ENCODE measurements at places on chromosomes 6 and 20.

DNA sequence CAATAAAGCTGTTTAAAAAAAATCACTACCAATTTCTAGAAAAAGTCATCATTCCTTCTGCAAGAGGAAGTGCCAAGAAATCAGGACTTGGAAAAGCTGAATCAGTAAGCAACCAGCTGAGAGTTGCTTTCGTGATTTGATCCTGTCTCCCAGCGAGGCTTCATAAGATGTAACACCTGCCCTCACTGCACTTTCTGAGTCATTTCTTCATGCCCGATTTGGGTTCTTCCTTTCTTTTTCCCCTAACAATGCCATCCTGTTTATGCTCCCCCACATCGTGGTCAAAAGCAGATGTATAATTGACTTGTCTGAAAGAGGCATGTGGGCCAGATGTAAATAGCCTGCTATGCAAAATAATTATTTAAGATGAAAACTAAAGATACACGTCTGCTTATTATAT lies 52.1 kb downstream of the RIPOR2 start:
- no peak for DNase-seq

GRCh38 chr6:122647765-122648164 lies 37.6 kb downstream of the PKIB start:
- no peak for DNase-seq

GRCh38 chr6:44113414-44113813 lies 13.8 kb downstream of the MRPL14 start:
- no peak for DNase-seq

DNA sequence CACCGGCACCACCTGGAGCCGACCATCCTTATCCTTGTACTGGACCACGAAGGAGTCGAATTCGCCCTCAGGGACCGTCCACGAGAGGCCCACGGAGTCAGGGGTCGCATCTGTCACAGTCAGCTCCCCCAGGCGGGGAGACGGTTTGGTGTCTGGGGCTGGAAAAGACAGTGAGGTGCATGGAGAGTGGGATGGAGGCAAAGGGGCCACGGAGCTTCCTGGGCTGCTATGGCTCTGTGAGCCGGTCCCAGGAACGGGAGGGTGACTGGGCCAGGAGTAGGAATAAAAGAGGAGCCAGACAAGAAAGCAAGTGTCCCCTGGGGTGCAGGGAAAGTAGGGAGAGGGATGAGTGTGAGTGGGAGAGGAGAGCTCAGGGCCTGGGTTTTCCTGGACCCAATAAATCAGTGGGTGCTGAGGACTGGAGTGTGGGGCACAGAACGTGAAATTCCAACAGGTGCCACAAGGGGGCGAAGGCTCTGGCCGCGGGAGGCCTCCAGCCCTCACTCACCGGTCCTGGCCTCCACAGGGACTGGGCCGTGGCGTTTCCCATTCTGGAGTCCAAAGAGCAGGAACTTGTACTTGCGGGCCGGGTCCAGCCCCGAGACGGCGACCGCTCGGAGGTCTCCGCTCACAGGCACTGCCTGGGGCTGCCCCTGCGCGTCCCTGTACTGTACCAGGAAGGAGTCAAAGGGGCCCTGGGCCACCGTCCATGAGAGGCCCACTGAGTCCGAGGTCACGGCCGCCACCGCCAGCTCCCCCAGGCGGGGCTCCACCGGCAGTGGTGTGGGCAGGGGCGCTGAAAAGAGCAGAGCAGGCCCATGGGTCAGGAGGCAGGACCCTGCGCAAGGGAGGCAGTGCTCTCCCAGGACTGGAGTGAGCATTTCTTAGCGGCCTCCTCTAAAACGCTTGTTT lies 9.9 kb downstream of the CYP21A2 start:
- no peak for DNase-seq

DNA sequence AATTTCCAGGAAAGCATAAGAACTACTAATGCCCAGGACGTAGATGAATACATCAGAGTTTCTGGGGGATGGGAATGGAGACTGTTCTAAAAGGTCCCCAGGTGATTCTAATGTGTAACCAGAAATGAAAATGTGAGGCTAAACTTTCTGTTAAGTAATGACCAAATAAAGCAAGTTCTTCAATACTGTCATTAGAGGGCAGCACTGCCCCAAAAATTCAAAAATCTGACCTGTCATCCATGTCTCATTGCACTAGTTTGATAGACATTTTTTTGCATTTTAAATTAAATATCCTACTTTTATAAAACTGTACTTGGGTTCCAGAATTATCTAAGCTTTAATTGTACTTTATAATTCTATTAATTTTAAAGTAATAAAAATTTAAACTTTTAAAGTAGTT lies 94.9 kb downstream of the RFX6 start:
- peak; percentile 5 for DNase-seq

GRCh38 chr6:105793130-105793529 lies 293.0 kb upstream of the PRDM1 start:
- DNase-seq = no peak

- no peak for DNase-seq
Observed at GRCh38 chr20:59729506-59729905, 125.2 kb downstream of the PHACTR3 start.

DNA sequence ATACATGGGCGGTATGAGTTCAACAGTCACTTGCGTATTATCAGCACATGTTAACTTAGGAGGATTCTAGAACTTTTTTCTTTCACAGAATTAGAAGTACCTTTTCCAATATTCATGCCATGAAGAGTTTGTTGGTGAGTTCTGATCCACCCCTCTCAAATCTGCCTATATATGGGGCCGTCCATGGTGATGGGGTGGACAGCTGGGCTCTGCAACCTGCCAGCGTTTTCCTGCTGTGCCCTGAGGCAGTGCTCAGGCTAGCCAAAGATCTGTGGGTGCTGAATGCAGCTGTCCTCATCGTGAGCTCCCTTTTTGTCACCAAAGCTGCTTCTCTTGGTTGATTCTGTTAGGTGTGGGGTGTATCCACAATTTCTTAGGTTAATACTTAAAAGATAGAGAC lies 88.7 kb downstream of the THBS2 start:
- no peak for DNase-seq

DNA sequence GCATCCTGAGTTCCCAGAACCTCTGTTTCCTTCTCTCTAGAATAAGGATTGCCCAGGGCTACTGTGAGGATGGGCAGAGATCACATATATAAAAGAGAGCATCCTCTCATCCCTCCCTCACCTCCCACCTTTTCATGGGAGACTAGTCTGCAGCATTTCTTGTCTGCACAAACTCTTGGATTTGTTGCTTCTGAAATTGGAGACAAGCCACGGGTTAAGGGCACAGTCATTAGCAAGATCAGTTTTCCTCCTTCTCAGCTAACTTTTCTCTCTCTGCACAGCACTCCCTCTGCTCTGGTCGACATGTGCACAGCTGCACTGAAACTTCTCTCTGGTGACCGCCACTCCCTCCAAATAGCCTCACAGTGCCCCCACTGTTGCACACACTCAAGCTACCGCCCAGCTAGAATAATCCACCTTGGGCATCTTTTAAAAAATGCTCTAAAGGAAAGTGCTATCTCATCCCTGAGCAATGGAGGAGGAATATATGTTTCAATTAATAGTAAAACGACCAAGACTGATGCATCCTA lies 50.9 kb upstream of the DUSP22 start:
- no peak for DNase-seq

DNA sequence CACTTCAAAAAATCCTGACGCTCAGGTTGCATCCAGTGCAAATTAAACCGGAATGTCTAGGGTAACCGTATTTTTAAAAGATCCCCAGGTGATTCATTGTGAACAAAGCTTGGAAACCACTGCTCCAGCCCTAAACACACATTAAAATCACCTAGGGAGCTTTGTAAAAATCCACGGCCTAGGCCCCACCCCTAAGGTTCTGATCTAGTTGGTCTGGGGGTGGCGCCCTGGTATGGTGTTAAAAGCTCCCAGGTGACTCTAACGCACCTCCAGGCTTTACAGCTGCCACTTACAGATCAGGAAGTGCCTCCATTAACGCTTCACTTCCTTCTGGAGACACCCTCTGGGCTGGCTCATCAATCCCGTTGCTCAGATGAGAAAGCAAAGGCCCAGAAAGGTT lies 92.2 kb downstream of the GRM4 start:
- peak; percentile 70 for DNase-seq

DNA sequence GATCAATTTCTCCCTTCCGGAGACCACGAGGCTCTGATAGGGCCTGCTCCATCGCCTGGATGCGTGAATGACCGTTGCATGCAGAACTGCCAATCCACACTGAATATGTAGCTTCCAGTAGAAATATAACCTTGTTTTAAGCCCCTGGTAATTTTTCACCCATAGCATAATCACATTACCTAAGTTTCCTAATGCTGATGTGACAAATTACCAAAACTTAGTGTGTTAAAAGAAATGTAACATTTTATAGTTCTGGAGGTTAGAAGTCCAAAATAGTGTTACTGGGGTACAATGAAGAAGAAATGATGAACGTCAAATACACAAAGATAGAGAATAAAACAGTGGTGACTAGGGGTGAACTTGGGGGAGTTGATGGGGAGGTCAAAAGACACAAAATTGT lies 22.0 kb upstream of the SIRPD start:
- DNase-seq = no peak

DNA sequence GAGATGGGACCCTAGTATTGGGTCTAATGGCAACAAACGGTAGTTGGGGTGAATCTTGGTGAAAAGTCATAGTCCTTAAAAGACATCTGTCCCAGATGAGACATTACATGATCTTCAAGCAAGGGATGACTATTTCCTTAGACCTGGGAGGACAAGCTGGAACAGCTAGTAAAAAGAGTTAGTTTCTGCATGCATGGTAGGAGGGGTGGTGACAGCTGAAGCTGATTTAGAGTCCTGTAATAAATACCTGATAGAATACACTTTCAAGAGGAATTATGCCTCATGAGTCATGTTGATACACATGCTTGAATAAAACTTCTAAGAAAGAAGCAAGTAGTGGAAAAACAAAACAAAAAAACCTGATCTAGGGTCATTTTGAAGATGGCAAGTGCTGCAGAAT lies 247.4 kb downstream of the CD109 start:
- DNase-seq = no peak

- DNase-seq = no peak
Observed at GRCh38 chr20:10739134-10739533, 65.3 kb upstream of the JAG1 start.

DNA sequence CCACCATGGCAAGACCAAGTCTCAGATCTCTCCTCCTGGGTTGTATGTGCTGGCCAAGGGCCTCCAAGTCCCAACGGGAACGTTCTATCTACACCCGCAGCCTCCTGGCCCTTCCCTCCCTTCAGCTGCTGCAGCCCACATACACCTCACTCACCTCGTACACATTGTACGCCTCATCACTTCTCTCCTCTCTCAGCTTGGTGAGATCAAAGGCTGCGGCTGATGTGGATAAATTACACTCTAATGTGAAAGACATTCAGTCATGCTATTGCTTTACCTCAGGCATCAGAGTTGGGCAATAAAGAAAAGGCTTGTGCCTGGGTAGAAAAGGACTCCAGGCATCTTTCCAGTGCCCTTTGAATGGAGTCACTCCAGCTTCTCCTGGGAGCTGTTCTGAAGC lies 135.3 kb upstream of the FOXQ1 start:
- DNase-seq = no peak

DNA sequence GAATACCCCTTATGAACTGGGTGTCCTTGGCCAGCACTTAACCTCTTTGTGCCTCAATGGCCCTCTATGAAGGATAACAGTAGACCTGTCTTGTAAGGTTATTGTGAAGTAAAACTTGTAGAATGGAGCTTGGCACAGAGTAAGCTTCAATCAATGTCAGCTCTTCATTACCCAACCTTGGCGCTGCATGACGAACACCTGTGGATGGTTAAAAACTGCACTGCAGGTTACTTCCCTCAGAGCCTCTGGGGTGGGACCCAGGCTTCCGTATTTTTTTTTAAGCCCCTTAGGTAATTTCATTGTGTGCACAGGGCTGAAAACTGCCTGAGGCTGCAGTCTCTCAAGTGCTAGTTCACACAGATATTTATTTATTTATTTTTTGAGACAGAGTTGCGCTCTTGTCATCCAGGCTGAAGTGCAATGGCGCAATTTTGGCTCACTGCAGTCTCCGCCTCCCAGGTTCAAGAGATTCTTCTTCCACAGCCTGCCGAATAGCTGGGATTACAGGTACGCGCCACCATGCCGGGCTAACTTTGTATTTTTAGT lies 42.8 kb upstream of the SLC23A2 start:
- peak; percentile 8 for DNase-seq

DNA sequence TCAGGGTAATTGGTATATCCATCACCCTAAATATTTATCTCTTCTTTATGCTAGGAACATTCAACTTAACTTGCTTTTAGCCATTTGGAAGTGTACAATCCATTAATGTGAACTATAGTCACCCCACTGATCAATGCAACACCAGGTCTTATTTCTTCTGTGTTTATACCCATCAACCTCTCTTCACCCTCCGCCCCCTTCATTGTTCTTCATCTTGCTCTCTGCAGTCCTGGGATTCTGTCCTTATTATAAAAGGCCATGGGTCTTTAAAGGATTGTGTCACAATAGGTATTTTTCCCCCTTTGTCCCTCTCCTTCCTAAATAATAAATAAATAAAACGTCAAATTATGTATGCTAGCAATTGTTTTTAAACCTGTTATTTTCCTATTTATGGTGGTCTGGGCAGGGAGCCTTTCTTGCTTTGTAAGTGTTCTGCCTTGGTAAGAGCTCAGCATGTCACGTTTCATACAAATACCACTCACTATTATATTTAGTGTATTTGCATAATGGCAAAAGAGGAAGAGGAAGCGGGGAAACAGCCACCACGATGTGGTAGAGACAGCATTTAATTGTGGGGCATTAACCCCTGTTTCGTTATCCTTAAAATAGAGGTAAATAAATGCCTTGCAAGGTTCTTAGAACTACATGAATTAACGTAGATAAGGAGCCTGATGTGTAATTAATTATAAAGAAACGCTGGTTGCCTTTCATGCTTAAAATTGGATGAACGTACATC lies 1.9 kb downstream of the ABRACL start:
- no peak for DNase-seq

- no peak for DNase-seq
Observed at GRCh38 chr6:52285177-52286068, 881 bp upstream of the MCM3 start.

DNA sequence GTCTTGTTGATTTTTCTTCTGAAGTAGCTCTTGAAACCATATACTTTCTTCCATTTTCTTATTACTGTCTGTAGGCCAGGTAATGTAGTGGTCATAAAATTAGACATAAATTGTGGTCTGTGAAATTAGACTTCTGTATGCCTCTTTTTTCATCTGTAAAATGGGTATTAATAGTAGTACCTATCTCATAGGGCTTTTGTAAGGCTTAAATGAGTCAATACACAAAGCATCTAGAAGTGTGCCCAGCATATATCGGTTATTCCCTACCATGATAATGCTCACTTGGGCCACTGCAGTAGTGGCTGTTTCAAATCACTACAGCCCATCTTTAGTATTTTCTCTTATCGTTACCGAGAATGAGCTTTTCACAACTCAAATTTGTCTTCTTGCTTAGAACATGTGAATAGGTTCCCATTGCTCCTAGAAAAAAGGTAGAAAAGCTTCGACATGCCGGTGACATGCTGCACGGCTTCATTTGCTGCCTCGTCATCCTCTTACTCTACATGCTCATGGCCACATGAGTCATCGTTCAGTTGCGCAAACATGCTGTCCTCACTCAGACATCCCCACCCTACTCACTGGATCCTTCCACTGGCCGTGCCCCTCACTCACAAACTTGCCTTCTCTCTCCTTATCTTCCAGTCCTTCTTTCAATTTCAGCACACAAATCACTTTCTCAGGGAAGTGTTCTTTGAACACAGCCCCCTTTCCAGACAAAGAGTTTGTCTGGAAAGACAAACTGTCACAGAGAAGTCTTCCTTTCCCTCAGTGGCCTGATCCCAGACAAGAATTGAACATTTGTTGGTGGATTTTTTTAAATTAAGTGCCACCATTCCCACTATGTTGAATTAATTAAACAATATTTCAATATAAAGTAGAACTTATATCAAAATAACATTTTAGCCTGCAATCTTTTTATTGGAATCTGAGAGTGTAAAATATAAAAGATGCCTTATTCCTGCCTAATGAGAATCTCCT lies 32.2 kb upstream of the ERVFRD-1 start:
- DNase-seq = no peak
